ENCODE measurements at places on chromosomes 4 and X. TPM values are rescaled to one million over a fixed set of nuclear protein-coding genes. Genes with fewer than 3 reads are reported as not detected.

GRCh38 chrX:50430917-50431575 is 39.6 kb downstream of the DGKK start:
- no peak for DNase-seq

GRCh38 chr4:127778102-127778501 is 4.0 kb upstream of the HSPA4L start:
- no peak for DNase-seq

- DNase-seq: no peak
Observed at GRCh38 chr4:3415471-3416141, 26.2 kb upstream of the HGFAC start.

DNA sequence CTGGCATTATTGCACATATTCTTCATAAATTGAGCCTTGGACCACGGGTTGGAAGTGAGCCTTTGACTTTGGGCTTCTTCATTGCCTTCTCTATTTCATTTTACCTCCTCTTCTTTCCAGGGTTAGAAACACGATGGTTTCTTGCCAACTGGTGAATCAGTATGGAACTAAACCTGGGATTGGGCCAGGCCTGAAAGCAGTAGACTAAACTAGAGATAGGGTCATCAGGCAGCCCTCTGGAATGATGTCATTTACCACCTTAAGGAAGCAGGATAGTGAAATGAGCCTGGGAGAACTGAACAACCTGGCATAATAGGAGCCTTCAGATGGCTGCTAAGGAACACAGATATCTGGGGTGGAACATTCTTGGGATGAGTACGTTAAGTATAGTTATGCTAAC is 67.5 kb upstream of the ATP8A1 start:
- DNase-seq: no peak

The LGI2 gene
- not detected for total RNA-seq

The CDKL2 gene
- 1.2 TPM for total RNA-seq
